CD8-positive, alpha-beta T cell (primary cell): ENCODE measurements at places on chromosomes 2 and 18.

DNA sequence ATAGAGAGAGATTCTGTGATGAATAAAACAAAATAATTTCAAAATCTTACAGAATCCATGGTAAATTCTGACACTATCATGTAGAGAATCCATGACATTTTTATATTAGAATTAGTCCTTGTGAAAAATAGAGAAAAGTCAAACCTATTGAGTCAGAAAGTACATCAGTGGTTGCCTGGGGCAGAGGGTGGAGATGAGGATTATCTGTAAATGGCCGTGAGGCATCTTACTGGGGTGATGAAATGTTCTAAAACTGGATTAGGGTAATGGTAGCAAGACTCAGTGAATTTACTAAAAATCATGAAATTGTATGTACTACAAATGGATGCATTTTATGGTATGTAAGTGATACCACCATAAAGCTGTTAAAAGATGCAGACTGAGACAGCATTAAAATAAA is 323.1 kb downstream of the SLC8A1 start:
- DNase-seq: no peak

DNA sequence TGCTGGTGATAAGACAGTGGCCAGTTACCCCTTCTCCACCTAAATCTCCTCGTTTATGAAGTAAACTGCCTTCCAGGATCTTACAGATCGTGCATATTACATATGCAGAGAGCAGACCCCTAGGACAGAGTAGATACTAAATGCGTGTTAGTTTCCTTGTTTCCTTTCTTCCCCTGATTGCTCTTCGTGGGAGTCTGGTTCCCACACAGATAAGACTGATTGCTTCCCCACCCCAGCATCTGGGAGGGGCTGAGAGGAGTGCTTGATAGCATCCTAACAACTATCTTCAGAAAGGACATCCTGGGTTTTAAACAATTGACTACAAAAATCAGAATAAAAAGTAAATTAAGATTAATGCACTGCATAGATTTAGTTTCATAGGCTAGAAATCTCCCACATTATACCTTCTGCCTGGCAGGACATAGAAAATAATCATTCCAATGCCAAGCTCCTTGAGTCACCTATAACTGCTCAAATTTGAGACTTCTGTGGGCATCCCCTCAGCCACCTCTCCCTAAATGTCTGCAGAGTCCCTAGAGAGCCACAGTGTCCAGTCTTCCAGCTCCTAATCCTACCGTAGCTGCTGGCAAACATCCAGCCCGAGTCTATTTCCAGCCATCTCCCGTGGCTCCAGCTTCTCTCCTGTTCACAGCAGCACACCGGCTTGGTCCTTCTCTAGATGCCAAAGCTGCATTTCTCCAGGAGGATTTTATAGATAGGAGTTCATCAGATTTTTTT is 128.3 kb downstream of the LRRC30 start:
- no peak for DNase-seq

DNA sequence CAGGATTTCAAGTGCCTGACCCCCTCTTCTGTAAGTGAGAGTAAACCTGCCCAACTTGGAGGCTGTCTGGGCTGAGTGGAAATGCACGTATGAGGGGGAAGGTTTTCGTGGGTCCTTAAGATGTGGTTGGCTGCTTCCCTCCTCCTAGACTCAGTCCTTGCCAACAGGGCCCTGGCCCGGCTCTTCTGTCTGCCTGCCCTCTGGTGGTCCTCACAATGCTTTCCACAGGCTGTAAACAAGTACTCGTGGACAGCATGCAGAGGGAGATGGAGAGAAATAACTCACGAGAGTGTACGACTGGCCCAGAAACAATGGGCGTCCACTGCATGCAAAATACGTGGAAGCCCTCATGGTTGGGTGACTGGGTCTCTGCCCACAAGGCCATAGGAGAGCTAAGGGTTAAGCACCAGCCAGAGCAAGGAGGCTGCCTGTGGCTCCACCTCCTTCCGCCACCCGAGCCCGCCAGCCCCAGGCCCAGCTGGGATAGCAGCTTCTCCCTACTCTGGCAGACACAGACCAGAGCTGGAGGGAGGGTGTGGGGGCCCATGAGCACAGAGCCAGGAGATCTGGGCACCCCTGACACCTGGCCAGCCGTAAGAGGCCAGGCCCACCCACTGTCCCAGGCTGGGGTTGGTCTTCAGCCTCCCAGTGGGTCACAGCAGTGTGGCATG is 17.0 kb upstream of the ARHGEF4 start:
- DNase-seq: no peak

- no peak for DNase-seq
Measured at GRCh38 chr2:23327887-23328286, 57.1 kb upstream of the KLHL29 start.

DNA sequence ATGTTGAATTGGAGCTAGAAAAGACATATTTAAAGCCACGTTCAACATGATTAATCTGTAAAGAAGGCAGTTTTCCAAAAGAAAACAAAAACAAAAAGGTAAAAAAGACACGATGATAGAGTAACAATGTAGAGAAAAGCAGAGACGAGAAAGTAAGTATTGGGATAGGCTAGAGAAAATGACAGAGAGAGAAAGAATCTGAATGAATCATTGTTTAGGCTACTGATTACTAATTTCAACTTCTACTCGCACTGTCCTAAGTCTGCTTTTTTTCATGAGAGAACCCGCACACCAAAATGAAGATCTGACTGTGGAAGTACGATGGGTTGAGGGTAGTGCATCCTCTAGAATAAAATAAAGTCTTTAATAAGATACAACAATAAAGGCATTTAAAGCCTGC is 1599.2 kb upstream of the TMEFF2 start:
- no peak for DNase-seq

GRCh38 chr2:15895615-15896469 is 44.5 kb upstream of the MYCN start:
- no peak for DNase-seq

DNA sequence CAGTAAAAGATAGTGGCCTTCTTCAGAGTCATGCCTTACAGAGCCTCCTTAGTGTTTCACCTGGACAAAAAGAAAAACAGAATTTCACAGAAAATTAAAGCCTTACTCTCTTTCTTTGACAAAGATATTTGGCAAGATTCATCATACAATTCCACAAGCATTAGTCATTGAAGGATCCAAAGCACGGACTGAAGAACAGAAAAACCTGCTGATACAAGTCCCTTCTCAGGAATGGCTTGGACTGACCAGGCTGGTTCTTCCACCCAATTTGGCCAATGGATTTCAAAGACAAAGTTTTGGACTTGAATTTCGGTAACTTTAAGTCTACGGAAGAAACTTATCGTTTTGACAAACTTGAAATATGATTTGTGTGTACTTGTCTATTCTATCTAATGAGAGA is 39.1 kb upstream of the GALNT3 start:
- no peak for DNase-seq

DNA sequence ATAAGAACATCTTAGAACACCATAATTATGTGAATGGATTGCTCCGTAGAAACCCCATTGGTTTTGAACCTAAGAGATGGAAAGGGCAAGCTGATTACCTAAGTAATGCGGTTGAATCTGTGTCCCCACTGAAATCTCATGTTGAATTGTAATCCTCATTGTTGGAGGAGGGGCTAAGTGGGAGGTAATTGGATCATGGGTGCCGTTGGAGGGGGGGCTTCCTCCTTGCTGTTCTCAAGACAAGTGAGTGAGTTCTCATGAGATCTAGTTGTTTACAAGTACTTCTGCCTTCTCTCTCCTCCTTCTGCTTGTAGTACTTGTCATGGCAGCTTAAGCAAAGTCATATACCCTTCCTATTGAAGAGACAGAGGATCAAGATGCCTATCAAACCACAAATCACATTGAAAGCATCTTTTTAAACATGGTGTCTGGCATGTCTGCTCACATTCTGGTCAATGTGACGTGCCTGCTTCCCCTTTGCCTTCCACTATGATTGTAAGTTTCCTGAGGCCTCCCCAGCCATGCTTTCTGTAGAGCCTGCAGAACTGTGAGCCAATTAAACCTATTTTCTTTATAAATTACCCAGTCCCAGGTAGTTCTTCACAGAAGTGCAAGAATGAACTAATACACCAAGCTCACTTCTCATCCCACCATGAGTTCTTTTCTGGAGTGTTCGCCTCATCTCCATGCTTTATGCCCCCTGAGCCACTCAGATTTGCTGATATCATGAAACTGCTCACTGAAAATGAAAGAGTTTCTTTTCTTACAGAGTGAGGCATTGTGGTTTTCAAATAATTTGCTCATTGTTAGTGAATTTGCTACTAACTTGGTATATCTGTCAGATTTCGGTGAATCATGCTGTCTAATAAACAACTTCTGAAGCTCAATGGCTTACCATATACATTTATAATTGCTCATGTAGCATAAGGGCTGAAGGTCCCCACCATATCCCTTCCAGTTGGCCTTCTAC is 23.6 kb downstream of the KCNE4 start:
- DNase-seq: no peak

- no peak for DNase-seq
Measured at GRCh38 chr2:174594456-174594855, 3.1 kb downstream of the WIPF1 start.

DNA sequence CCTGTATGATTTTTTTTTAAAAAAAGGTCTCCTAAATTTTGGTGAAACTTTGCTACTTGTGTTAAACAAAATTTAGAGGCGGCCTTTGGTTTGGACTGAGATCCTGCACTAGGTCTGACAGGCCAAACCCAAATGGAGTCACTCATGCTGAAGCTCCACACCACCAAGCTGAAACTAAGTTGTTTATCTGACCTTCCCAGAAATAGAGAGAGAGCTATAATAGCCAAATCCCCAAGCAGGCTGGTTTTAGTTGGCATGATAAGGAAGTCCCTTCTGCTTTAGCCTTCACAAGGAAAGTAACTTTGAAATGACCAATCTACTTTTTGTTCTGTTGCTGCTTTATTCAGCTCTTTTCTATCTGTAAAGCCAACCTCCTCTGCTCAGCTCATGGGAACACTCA is 17.1 kb upstream of the THUMPD2 start:
- no peak for DNase-seq

GRCh38 chr2:80499095-80499494 is 194.5 kb upstream of the LRRTM1 start:
- DNase-seq: no peak

GRCh38 chr2:196551014-196551413 is 88.5 kb upstream of the CCDC150 start:
- DNase-seq: no peak

GRCh38 chr2:66283787-66284186 is 151.1 kb upstream of the MEIS1 start:
- DNase-seq: no peak

GRCh38 chr18:45833846-45834245 is 8.4 kb downstream of the SIGLEC15 start:
- no peak for DNase-seq

- no peak for DNase-seq
Measured at GRCh38 chr18:25494888-25495287, 142.9 kb upstream of the ZNF521 start.

- peak; percentile 77 for DNase-seq
Measured at GRCh38 chr2:85405201-85406059, 4.7 kb downstream of the CAPG start.

DNA sequence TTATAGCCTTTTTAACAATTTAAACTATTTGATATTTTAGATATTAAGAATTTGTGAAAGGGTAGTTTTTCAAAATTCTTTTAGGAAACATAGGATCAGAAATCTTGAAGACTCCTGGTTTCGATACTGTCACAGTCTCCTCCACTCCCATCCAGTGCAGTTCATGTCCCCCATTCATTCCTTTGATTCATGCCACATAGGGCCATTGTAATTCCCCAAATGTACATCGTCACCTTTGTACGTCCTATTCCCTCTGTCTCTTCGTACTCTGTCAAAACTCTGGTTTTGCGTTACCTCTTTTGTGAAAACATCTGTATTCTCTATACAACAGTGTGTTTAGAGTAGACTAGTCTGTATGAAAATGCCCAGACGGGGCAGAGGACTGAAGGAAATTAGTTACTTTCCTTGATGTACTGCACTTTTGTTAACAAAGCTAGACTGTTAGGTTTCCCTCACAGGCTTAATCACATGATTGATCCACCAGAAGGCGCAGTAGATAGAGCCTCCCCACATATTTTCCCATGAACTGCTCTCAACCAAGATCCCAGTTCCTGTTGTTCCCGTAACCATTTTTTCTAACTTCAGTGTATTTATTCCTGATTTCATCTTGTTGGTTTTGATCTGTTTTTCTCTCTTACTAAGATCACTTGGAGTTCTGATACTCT is 2.5 kb downstream of the MRPL35 start:
- DNase-seq: no peak

DNA sequence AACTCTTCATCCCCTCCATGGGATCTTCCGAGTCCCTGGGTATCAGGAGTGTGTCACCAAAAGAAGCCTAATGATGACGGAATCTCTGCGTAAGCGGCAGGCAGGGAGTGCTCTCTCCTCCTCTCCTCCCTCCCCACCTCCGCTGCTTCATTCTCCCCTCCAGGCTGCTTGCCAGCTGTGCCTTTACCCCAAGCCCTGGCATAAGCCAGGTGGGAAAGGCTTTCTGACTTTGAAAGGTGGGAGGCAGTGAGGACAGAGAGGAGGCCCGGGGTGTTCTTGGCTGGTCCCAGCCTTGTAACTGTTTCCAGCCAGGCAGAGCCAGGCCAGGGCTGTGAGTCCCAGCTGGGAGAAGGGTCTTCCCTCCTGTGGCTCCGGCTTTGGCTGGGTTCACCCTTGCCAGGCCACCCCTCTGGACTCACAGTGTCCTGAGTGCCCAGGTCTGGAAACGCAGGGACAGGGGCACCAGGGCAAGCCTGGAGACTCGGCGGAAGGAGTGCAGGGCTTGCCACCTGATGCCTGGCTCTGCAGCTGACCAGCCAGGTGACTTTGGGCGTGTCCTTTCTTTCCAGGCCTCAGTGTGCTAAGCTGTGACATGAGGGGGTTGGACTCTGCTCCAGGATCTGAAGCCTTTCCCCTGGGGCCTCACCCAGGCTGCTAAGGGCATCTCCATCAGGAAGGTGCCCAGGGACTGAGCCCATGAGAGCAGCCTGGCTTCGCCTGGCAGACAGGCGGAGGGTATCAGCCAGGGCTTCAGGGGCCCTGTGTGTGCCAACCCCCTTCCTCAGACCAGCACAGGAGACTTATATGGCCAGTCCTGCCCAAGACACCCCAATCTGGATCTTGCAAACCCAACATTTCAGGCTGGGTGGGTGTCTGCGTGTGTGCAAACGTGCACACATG is 32.7 kb upstream of the HPCAL1 start:
- DNase-seq: no peak

DNA sequence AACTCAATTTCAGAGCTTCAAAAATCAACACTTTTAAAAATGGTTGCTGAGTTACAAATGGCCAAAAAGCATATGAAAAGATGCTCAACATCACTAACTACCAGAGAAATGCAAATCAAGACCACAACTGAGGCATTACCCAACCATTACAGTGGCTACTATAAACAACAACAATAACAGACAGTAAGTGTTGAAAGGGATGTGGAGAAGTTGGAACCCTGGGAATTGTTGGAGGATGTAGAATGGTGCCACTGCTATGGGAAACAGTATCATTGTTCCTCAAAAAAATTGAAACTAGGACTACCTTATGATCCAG is 173.3 kb upstream of the SPRED2 start:
- no peak for DNase-seq
